ENCODE measurements at places on chromosomes 2 and 18.
A peak's percentile ranks its signal among the peaks of the same experiment; 100 is the strongest.

DNA sequence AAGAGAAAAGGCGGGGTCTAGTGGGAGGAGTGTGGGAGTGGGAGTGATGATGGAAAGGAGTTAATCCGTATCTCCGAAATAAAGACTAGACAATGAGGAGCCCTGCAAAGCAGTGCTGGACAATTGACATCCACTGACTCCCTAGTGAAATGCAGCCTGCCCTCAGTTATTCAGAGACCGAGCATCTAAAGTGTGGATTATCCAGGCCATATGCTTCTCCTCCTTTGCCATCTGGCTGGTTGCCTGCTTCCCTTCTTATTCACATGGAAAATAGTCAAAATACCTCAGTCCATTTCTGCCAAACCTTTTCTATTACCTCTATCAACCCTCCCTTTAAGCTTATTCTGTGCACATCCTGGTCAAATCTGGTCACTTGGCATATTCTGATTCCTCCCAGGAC is 288.8 kb upstream of the SIX3 start:
- DNase-seq, result no peak

GRCh38 chr18:40532046-40532445 is 1423.0 kb upstream of the PIK3C3 start:
- DNase-seq, result no peak

- DNase-seq, result no peak
These were observed 96.8 kb downstream of the TGFA start for GRCh38 chr2:70456585-70457495.

DNA sequence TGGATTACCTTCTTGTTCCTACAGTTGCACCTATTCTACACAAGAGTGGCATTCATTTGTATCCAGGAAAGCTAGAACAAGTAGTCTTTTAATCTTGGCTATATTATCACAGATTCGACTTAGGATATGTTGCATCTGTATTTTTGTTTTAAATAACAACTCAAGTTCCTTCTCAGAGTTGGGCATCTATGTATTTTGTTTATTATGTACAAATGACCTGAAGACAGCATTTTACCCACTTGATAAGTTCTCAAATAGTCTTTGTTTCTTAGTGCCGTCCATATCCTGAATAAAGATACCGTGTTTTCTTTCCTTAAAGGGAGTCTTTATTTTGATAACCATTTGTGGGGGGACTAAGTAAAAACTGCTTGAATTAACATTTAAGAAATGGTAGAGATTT is 2.9 kb downstream of the ITPRID2 start:
- DNase-seq, result no peak

- no peak for DNase-seq
These were observed 120.0 kb upstream of the FHL2 start for GRCh38 chr2:105518897-105519296.

GRCh38 chr2:102636283-102636907 is 17.0 kb downstream of the SLC9A2 start:
- DNase-seq, result no peak

GRCh38 chr2:239445771-239446524 is 45.1 kb upstream of the HDAC4 start:
- DNase-seq, result no peak

- DNase-seq, result no peak
These were observed 261.4 kb downstream of the CYP26B1 start for GRCh38 chr2:71886241-71886640.

- DNase-seq, result no peak
These were observed 22.6 kb upstream of the CHN1 start for GRCh38 chr2:175027755-175028154.

DNA sequence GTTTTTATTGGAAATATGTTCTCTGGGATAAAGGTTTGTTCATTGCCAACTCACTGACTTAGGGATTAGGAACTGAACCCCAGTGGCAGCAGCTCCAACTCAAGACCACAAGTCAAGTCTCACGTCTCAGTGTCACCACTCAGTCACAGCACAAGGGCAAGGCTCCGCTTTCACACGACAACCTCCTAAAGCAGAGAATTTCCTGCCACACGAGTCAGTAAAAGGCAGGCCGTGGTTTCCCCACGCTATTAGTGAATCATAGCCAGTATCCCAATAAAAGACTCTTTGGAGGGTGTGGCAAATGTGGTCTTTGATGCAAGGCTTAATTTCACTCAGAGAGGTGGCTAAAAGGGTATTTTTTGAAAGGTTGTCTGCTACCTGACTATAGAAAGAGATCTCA is 57.6 kb downstream of the PIEZO2 start:
- no peak for DNase-seq

- DNase-seq, result no peak
These were observed 10.2 kb downstream of the GPAT2 start for GRCh38 chr2:96024336-96025193.

- DNase-seq, result no peak
These were observed 142.0 kb downstream of the ZNF516 start for GRCh38 chr18:76353046-76353445.

- peak; percentile 44 for DNase-seq
These were observed 214.1 kb upstream of the STON1 start for GRCh38 chr2:48315896-48316194.

GRCh38 chr18:9822587-9823185 is 63.1 kb upstream of the TXNDC2 start:
- DNase-seq, result no peak

DNA sequence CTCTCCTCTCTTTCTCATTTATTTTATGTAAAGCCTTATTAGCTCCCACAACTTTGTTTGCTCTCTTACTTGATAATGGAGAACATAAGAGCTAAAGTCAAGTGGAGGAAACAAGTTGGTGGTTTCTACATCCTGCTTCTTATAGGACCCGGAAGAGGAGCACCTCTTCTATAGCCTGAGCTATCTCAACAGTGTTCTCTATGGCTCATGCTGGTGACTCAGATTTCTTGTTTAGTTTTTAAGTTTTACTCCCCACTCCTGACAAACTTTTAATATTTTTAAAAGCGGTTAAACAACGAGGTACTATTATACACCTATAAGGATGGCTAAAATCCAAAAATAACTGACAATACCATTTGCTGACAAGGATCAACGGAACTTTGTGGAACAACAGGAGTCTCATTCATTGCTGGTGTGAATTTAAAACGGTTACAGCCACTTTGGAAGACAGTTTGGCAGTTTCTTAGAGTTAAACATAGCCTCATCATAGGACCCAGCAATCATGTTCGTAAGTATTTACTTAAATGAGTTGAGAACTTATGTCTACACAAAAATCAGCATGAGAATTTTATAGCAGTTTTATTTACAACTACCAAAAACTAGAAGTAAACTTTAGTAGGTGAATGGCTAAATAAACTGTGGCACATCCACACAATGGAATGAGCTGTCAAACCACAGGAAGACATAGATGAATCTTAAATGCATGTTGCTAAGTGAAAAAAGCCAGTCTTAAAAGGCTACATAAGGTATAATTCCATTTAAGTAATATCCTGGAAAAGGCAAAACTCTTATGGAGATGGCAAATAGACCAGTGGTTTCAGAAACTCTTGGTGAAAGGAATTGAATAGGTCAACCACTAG is 12.7 kb upstream of the CDC42EP3 start:
- peak; percentile 60 for DNase-seq

DNA sequence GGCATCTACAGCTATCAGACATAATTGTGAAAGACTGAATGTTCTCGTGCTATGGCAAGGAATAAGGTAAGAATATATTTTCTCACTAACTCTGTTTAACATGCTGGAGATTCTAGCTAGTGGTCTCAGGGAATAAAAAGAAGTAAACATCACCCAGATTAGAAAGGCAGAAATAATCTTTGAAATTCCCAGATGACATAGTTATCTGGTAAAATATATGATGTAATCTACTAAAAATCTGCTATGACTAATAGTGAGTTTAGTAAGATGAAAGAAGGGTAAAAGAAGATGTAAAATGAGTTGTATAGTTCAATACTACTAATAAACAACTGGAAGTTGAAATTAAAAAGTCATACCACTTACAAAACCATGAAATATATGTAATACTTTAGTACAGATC is 134.2 kb downstream of the DSC3 start:
- no peak for DNase-seq

DNA sequence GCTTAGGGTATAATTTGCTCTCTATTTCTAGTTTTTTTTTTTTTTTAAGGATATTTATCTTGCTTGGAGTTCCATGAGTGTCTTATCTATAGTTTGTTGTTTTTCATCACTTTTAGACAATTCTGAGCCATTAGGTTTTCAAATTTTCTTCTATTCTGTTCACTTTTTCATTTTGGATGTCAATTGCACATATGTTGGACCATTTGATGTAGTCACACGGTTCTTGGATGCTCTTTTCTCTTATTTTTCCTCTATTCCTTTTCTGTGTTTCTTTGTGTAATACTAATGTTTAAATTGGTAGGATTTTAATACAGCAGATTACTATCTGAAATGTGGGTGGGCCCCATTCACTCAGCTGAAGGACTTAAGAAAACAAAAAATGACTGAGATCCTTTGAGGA is 292.6 kb downstream of the CALCRL start:
- DNase-seq, result no peak

- no peak for DNase-seq
These were observed 574 bp downstream of the NIFK start for GRCh38 chr2:121736140-121736461.

- DNase-seq, result no peak
These were observed 861.3 kb downstream of the CCDC85A start for GRCh38 chr2:57044931-57045635.

- DNase-seq, result no peak
These were observed 14.0 kb downstream of the ITGA4 start for GRCh38 chr2:181471226-181471625.

GRCh38 chr2:162075689-162076132 is 1.7 kb upstream of the DPP4 start:
- DNase-seq, result no peak

GRCh38 chr2:13354031-13354430 is 637.3 kb downstream of the TRIB2 start:
- DNase-seq, result no peak

DNA sequence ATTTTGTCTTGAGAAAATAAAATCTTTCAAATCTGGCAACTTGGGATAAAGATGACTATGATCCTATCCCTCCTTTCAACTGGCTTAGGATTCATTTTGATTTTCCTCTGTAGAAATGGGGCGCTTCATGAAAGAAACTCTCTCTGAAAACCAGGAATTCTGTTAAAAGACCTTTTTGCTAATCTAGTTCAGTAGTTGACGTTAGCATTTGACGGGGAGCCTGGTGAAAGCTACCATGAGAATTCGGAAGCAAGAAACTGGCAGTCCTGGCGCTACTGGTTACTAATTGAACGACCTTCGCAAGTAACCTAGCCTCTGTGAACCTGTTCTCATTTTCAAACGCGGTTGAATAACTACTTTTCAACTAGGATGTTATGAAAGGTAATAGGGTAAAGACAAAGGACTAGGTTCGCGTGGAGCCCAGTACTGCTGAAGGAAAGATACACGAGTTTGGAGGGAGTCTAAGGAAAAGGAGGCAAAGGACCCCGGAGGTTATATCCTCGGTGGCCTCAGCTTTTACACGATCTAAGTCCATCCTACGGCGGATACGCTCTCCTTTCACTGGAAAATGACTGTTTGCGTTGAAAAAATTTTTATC is 604 bp upstream of the STK11IP start:
- no peak for DNase-seq

GRCh38 chr18:78826631-78827030 is 153.0 kb upstream of the SALL3 start:
- DNase-seq, result no peak

DNA sequence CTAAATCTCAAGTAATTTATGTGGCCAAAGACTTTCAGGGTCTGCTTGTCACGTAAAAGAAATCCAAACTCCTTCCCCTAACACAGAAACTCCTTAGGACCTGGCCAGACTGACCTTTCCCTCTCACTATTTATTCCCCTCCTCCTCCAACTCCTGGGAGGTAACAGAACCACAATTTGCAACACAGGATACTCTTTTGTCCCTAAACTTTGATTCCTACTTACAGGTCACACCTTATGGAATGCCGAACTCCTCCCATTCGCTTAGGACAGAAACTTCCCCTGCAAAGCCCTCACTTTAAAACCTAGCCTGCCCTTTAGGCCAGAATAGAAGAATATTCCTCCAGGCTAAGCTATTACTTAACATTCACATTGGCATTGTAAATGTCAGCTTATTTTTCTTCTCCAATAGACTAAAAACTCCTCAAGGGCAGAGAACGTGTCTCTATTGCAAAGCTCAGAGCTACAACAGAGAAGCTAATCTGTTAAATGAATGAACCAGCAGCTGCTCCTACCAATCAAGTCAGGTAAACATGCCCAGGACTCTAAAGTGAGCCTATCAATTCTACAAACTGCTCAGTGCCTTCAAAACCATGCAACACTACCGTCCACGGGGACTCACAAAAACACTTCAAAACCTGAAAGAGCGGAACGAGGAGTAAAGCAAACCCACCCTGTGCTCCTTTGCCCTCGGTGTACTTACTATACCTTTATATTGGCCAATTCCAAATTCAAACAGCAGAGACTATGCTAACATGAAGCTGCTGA is 6.1 kb downstream of the INO80D start:
- no peak for DNase-seq

DNA sequence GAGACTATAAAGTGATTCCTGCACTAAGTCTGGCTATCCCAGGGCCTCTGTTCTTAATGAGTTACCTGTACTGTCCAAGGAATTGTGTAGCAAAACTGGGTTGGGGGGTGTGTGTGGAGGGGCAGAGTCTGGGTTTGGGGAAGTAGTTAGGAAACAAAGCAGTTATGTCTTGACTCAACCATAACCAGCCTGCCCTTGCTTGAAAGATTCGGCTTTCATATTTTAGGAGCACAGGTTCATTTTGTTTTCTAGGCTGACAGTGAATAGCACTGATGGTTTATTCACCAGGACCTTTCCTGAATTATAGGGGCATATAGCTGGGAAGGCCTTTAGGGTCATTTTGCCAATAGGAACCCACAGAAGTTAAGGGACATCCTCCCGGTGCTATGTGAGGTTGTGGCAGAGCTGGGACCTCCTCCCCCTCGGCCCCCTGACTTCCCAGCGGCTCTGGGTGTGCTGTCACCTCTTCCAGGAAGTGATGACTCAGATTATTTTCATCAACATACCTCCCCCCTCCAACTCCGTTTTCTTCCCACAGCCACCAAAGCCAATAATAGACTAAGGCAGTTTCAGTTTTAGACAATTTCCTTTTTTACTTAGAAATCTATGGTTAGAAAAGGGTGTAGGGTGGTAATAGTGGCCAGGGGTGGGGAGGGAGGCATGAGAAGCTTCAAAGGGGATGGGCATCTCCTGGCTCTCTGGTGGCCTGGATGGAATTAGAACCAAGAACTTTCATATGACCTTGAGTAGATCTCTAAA is 44.8 kb downstream of the SETBP1 start:
- DNase-seq, result peak; percentile 92

DNA sequence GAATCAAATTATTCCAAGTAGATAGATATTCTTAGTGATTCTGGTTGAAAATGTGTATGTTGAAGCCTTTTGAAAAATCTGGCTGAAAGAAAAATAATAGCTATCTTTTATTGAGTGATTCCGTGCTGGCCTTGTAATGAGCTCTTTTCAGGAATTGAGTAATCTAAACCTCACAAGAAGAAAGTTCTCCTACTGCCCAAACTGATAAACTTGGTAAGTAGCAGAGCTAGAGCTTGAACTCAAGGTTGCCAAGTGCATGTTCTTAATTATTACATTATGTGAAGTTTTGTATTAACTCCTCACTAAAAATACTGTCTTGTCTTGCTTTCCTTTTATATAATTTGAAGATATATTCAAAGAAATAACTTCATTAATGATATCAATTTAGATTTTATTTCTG is 1.6 kb upstream of the PPP1R1C start:
- no peak for DNase-seq

GRCh38 chr2:10348891-10349290 is 46.2 kb downstream of the HPCAL1 start:
- DNase-seq, result no peak

Data from activated CD4-positive, alpha-beta T cell treated with anti-CD3 and anti-CD28 coated beads, Interleukin-2, Interleukin-4, amounts not matched to agents 100 ng/mL and 50 ng/mL, durations not matched to agents 16 hours and 8 hours (primary cell).